ENCODE measurements at places on chromosomes 7 and 10.

DNA sequence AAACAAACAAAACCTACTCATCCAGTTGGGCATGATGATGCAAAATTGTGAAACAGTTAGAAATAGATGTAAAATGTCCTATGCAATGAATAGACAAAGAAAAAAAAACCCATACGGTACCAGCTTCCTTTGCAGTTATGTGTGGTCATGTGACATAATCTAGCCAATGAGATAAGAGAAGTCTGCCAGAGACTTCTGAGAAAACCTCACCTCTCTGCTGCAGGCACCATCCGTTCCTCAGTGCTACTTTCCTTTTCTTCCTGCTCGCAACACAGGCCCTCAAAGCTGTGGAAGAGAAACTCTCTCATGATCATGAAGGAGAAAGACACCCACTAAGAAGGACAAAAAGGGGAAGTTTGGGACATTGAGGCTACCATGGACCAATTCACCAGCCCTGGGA is 76.8 kb upstream of the CARD11 start:
- DNase-seq = no peak

- no peak for DNase-seq
Observed at GRCh38 chr7:70660154-70660818, 471.7 kb upstream of the GALNT17 start.

GRCh38 chr10:90168244-90168643 is 466.9 kb downstream of the KIF20B start:
- no peak for DNase-seq

DNA sequence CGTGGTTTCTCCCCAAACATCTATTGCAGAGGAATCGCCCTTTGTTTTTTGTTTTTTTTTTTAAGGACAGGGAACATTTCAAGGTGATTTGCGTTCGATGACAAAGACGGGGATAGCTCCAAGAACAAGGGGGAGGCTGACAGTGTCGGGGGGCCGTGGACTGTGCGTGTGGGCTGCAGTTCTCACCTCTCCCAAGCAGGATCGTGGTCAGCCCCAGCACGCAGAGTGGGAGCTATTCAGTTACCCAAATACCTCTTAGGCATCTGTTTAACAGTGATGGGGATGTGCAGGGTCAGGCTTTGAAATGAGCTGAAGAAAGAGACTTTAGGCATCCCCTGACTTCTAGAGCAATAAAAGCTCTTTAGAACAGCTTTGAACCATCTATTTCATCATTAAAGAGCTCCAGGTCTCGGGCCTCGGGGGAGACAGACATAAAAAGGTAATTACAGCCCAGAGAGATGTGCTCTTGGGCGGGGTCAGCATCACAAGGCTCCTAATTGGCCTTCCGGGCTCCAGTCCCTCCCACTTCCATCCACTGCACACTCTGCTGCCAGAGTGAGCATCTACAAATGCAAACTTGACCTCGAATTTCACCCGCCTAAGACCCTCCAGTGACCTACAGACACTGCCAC is 97.3 kb downstream of the MYL10 start:
- no peak for DNase-seq

DNA sequence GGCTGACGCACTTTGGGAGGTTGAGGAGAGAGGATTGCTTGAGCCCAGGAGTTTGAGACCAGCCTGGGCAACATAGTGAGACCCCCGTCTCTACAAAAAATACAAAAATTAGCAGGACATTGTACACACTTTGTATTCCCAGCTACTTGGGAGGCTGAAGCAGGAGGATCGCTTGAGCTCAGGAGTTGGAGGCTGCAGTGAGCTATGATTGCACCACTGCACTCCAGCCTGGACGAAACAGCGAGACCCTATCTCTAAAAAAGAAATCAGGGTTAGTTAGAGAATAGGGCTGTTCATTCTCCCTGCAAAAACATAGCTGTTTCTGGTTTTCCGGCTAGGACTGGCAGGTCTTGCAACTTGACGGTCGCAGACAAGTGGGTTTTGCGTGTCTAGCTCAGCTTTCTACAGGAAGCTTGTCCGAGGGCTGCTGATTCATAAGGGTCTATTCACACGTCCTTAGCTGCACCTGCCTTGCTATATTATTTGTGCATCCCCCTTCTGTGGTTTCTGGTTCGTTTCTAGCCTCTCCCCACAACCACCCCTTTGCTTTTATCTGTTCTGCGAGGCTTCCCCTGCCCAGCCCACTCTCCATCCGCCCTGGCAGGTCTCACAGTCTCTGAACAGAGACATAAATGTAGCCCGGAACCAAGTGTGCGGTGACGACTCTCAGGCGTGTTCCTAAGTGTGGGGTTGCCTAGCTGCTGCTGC is 10.7 kb downstream of the AMZ1 start:
- DNase-seq = peak; percentile 81

DNA sequence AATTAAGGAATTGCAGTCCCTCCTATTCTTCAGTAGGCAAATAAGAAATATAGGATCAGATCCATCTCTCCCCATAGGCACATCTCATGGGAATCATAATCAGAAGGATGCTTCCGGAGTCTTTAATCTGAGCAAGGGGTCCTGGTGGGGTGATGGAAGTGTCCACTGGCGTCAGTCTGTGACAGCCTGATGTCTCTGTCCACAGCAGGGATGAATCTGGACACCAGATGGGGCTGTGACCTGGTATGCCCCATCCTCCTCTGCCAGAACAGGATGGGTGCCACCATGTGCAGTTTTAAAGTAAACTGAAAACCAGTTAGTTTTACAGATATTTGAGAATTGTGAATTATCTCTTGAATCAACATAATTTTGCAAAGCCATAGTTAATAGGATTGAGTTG is 148.7 kb downstream of the C1GALT1 start:
- no peak for DNase-seq

DNA sequence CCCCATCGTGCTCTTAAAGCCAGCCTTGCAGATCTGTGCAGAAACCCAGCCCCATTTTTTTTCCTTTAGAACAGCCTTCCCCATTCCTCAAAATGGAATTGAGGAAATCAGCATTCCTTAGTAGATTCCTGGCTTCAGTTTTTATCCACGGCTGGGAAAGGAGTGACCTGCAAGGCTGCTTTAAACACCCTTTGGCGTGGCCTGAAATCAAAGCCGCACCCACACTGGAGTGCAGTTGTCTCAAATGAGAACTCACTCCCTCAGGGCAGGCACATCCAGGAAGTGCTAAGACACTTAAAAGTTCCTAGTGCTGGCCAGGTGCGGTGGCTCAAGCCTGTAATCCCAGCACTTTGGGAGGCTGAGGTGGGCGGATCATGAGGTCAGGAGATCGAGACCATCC is 34.8 kb downstream of the HTR5A start:
- no peak for DNase-seq

GRCh38 chr7:106231856-106232490 is 52.8 kb downstream of the NAMPT start:
- DNase-seq = no peak

DNA sequence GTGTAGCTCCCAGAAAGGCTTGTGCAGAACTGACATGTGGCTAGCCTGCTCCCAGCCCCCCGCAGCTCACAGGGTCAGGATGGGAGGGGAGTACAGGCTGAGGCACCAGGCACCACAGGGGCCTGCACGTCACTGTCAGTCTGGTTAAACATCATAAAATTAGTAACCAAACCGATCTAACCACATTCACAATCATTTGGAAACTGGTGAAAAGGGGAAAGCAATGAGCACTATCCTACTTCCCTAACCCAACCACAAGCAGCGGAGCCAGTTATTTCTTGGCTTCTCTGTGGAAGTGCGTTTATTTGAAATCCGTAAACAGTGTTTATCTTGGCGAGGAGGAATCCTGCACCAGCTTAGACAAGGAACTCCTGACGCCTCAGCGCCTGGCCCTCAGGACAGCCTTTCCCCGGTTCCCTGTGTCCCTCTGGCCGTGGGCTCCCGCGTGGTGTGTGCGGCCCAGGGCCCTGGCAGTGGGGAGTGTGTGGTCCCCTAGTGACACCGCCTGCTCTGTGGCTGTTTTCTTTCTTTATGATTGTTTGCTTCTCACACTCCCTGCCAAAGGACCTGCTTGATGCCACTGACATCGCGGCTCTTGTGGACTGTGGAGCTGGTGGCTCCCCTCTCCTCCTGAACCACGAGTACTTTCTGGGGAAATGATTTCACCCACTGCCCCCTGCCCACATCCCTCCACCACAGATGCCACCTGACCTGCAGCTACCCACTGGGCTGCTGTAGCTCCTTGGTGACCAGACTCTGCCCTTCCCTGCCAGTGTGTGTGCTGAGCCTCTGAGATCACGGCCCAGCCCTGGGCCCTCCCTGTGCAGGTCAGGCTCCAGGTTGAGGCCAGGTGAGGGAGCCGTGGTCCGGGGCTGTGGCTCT is 38.0 kb downstream of the INPP5A start:
- DNase-seq = no peak

DNA sequence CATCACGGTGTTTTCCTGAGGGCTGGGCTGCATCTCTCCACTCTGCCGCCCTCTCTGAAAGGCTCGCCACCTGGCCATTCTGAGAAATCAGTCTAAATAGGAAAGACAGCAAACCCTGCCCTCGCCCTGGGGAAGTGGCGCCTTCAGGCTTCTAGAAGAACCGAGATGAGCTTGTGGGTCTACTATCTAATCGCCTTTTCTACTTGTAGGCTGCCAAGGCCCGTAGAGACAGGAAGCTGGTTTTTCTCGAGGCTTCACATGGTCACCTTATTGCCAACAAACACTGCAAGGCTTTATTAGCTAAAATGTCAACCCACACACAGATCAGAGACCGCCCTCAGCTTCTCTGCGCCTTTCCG is 21.4 kb downstream of the LAT2 start:
- no peak for DNase-seq

- DNase-seq = no peak
Observed at GRCh38 chr7:79876848-79877252, 257.8 kb upstream of the GNAI1 start.

DNA sequence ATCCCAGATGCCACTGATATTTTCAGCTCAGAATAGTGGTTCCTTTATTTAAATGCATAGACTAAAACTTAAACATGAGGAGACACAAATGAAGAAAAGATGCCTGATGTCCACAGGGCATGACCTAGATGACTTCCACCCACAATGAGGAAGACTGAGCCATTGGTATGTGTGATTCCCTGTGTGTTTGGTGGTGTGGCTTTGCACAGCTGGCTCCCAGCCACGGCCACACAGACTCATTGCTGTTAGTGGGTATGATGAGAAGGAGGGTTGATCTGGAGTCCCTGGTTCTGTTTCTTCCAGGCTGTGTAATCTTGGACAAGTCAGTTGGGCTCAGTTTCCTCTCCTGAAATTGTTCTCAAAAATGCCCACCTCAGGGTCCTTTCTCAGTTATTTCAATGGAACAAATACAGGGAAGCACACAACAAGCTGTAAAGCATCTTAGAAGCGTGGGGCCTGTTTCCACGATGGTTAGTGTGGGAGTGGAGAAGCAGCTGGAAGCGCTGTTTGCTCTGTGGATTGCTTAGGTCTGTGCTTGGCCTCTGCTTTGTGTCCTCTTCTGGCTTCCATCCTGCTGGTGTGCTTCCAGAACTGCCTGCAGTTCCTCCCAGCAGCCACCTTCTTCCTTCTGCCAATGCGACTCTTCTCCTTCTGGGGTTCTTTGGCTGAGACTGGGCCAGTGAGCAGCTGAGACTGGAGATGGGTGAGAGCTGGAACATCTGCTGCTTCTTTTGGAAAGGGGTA is 303.7 kb downstream of the BMPER start:
- DNase-seq = no peak

GRCh38 chr10:57699944-57700343 is 567.8 kb downstream of the IPMK start:
- DNase-seq = no peak

DNA sequence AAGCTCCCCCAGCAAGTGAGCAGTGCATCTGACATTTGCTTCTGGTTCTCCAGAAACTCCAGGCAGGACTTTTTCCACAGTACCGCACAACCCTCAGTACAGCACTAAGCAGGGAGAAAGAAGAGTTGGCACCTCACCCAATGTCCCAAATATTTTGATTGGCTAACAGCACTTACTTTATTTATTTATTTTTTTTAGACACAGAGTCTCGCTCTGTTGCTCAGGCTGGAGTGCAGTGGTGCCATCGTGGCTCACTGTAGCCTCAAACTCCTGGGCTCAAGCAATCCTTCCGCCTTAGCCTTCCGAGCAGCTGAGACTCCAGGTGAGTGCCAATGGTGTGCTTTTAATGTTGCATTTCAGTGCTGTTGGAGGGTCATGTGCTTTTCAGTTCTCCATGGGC is 200.3 kb upstream of the ZMIZ1 start:
- DNase-seq = no peak

DNA sequence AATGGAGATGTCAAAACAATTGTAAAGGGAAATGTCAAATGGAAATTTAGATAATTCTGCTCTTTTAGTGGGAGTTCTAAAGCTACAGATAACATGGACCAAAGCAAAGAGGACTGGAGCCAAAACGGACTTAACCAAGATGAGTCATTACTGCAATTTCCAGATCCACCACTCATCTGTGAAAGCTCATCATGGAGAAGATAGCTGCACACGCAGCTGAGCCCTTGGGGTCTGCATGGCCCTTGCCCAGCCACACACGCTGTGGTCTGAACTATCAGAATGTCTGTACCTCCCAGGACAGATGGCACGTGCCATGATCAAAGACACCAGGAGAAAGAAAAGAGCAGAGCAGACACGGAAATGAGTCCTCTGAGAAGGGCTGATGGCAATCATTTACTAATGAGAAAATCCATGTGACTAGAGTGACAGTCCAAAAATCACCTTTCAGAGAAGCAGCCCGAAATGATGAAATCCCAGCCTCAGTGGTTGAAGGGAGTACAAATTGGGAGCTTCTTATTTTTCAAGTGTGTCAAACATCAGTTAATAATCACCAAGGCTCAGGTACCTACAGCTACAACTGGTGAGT is 177.9 kb upstream of the MGMT start:
- no peak for DNase-seq

DNA sequence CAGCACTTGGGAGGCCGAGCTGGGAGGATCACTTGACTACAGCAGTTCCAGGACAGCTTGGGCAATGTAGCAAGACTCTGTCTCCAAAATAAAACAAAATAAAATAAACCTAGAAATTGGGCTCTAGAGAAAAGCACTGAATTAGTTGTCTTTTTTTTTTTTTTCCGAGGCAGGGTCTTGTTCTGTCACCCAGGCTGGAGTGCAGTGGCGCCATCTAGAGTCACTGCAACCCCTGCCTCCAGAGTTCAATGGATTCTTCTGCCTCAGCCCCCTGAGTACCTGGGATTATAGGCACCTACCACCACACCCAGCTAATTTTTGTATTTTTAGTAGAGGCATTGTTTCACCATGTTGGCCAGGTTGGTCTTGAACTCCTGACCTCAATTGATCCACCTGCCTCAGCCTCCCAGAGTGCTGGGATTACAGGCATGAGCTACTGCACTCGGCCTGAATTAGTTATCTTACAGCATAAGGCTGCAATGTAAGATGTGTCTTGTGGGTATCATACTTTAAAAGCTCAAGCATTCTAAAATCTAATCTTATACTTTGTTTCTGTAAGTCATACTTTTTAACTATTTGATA is 12.8 kb downstream of the MEIG1 start:
- DNase-seq = peak; percentile 36

DNA sequence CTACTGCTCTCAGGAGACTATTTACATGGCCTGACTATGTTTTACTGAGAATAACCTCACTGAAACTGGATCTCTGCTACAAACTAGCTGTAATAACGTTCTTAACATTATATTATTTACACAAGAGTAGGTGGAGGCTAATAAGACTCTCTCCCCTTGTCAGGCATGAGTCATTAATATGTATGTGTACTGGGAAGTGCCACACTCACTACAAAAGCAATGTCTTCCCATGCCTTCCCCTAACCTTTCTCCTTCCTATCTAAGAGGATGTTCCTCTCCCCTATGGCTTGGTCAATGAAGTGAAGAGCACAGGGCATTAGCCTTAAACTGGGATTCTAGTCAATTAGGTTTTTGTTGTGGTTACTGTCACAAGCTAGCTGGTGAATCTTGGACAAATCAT is 147.9 kb downstream of the DGKB start:
- DNase-seq = no peak

- no peak for DNase-seq
Observed at GRCh38 chr10:54985732-54986131, 184.7 kb upstream of the PCDH15 start.

All from stimulated activated naive CD8-positive, alpha-beta T cell treated with anti-CD3 and anti-CD28 coated beads, Interleukin-15, amount 100 ng/mL, for 72 hours (primary cell).